ENCODE measurements at places on chromosomes 5 and 9. TPM values are rescaled to one million over a fixed set of nuclear protein-coding genes. Genes with fewer than 3 reads are reported as not detected.

Gene LCN10
- total RNA-seq, result 0.58 TPM

Gene SMIM33
- not detected for total RNA-seq

Gene MARCOL
- total RNA-seq, result not detected

Gene CRB2
- 0.05 TPM for total RNA-seq

Gene BTNL3
- total RNA-seq, result not detected
